Endothelial cell of umbilical vein (primary cell): ENCODE measurements at places on chromosomes 11 and 22. TPM values are rescaled to one million over a fixed set of nuclear protein-coding genes. Genes with fewer than 3 reads are reported as not detected.

GRCh38 chr11:113134626-113135025 is 173.4 kb downstream of the NCAM1 start:
- no peaks in the 10 kb centered on the region for H3K36me3 ChIP-seq
- no peak overlapping the region for H3K27ac ChIP-seq
- no peaks in the 10 kb centered on the region for H3K27me3 ChIP-seq
- no peak overlapping the region for H3K4me3 ChIP-seq

DNA sequence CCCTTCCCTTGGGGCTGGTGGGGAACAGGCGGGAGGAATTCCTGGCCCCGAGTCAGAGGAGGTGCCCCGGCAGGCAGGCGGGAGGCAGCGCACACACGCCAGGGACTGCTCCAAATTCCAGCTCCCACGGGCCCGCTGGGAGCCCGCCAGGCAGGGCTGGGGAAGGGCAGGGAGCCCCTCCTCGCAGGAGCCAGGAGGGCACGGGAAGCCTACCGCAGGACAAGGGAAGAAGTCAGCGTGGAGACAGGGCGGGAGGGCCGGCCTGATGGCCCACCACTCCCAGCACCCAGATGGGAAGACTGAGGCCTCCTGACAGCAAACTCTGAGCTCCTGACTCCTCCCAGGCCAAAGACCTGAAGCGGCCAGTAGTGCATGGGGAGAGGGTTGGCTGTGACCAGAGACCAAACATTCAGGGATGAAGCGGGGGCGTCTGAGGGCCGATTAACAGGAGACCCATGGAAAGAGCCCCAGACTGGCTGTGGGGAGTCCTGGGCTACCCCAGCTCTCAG is 22.4 kb downstream of the RPL3 start:
- H3K4me1 ChIP-seq, result peaks cover 18% of the 10 kb centered on the region
- no peak for DNase-seq
- H3K27ac ChIP-seq, result no peak overlapping the region
- no peaks in the 10 kb centered on the region for H3K36me3 ChIP-seq
- H3K27me3 ChIP-seq, result no peaks in the 10 kb centered on the region

DNA sequence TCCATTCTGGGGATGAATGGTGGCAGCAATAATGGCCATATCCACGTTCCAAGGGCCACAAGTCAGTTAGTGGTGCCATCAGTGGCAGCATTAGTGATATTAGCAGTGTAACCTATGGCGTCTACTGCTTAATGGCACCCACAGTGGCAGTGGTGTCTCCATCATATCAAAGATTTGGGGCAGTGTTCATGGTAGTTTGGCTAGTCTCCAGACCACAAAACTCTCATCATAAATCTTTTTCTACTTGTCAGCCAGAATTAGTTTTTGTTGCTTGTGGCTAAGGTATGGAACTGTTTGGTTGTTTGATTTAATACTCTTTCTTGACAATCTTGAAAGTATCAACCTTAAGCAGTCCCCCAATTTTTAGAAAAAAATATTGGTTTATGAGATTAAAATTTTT is 45.1 kb upstream of the DEUP1 start:
- no peak overlapping the region for H3K4me3 ChIP-seq
- H3K36me3 ChIP-seq, result no peaks in the 10 kb centered on the region
- no peaks in the 10 kb centered on the region for H3K4me1 ChIP-seq
- no peaks in the 10 kb centered on the region for H3K27me3 ChIP-seq
- DNase-seq, result no peak

DNA sequence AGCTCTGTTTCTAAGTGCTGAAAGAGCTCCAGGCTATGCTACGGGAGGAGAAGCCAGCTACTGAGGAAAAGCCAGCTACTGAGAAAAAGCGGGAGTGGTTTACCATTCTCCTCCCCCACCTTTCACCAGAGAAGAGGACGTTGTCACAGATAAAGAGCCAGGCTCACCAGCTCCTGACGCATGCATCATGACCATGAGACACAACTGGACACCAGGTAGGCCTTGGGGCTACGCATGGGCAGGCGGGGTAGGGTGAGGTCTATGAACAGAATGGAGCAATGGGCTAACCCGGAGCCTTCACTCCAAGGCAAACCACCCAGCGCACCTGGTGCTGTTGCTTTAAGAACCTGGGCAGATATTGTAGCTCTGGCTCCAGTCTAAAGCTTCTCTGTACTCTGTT is 1.1 kb downstream of the IL18BP start:
- H3K36me3 ChIP-seq, result peaks cover 44% of the 10 kb centered on the region
- H3K4me3 ChIP-seq, result no peak overlapping the region
- H3K27ac ChIP-seq, result no peak overlapping the region
- H3K4me1 ChIP-seq, result peaks cover 8% of the 10 kb centered on the region
- no peaks in the 10 kb centered on the region for H3K27me3 ChIP-seq
- DNase-seq, result no peak

CADM1 gene
- total RNA-seq, result 2.6 and 2.9 TPM in 2 replicates

DNA sequence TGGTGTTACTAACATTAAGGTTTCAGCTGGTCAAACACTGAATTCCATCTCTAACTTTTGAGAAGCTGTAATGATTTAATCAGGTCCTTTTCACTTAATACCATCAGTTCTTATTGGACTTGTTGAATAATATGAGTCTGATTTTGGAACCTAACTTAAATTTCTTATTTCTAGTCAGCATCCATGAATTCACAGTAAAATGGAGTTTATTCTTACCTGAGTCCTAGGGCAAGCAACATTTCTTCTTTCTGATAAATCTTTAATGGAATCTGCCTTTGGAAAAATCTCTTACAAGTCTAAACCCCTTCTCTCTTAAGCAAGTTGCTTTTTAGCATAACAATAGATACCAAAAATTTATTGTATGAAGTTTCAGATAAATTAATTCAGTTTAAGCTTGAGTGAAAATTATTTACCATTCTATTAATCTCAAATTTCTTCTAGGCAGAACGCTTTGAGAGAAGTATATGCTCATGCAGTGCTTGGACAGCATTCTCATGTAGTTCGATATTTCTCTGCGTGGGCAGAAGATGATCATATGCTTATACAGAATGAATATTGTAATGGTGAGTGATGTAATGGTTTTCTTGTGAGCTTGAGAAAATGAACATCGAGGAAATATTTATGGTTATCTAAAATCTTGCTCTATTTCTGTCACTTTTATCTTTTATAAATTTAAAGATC is 3.4 kb downstream of the WEE1 start:
- peaks cover 22% of the 10 kb centered on the region for H3K4me1 ChIP-seq
- DNase-seq, result peak; percentile 42
- peak overlapping the region; percentile 83 for H3K27ac ChIP-seq
- H3K4me3 ChIP-seq, result no peak overlapping the region

MS4A6A gene
- total RNA-seq, result 2.7 and 2.9 TPM in 2 replicates

INSC gene
- not detected in 2 replicates for total RNA-seq

DNA sequence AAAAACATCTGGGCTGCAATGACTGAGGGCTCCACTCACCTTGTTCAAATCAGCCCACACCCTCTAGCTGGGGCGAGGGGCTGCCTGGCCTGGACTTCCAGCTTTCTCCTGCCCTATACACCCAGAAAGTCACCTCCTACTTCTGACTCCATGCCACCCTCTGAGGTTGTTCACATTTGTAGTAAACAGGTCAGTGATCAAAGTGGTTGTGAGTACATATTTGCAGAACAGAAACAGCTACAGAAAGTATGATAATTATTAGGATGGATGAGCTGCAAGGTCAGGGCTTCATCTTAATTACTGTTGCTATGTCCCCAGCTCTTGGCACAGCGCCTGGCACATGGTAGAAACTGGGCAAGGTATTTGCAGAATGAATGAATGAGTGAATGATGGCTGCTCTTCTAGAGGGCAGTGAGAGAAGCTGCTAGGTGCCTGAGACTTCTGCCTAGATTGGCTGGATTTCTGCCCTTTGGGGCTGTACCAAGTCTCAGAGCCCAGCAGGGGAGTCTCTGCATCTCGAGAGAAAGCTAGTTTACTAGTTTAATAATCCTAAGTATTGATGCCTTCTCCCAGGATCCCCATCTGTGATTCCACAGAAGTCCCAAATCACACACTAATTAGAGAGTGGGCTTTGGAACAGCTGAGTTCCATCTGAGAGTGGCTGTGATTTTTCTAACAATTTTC is 36.0 kb downstream of the SYT13 start:
- no peak for DNase-seq
- H3K4me1 ChIP-seq, result no peaks in the 10 kb centered on the region
- H3K4me3 ChIP-seq, result no peak overlapping the region
- H3K27me3 ChIP-seq, result peaks cover 2% of the 10 kb centered on the region

SLC7A4 gene
- total RNA-seq, result not detected in 2 replicates

DNA sequence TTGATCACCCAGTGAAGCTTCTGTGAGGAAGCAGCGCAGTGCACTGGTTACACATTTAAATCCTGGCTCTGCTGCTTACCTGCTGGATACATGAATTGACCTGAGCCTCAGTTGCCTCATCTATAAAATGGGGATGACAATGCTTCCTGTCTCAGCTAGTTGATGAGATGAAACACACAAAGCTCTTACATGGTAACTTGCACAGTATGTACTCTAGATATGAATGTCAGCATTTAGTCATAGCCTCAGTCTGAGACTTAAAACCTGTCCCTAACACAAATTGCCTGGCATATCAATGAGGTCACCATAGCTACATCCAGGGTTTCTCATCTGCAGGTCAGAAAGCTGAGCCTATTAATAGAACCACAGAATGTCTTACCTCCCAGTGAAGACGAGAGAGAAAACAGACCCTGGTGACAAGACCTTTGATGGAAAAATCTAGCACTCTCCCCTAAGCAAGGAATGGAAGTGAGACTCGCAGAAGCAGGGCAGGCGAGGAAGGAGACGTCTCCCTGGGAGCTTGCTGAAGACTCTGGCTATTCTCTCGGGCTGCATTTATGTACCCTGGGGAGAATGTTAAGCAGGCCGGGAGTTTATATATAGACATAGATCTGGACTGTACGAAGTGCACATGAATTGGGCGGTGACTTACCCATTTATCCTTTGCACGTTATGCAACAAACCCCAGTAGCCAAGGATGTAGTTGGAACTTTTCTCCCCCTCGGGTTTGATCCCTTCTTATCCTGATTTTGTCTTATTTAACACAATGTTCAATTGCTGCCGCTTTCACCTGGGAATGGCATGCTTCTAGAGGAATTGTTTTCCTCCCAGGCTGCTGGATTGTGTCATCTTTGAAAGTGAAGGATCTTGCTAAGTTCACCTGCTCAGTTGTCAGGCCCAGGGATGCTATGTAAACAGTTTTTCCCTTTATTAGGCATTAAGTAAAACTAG is 18.0 kb downstream of the SDHAF2 start:
- no peaks in the 10 kb centered on the region for H3K27me3 ChIP-seq
- H3K4me1 ChIP-seq, result no peaks in the 10 kb centered on the region
- H3K36me3 ChIP-seq, result peaks cover 27% of the 10 kb centered on the region
- no peak overlapping the region for H3K4me3 ChIP-seq
- DNase-seq, result no peak
- no peak overlapping the region for H3K27ac ChIP-seq

DNA sequence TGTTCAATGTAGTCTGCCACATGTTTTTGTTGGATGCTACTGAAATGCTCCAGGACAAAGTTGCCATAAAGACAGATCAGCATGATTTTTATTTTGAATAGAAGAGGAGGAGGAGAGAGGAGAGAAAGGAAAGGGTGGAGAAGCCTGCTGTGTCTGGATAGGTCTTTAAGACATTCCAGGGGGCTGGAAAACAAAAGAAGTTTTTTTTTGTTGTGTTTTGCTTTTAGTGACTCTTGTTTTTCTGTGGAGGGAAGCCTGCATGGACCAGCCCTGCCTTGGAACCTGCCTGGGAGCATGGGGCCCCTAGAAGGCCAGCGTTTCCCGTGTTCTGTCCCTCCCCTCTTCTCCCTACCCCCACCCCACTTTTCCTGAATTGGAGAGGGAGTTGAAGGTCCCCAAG is 2.3 kb downstream of the TSPAN18 start:
- H3K27me3 ChIP-seq, result no peaks in the 10 kb centered on the region
- H3K27ac ChIP-seq, result no peak overlapping the region
- no peak overlapping the region for H3K4me3 ChIP-seq
- DNase-seq, result peak; percentile 48
- peaks cover 35% of the 10 kb centered on the region for H3K4me1 ChIP-seq

POTEH gene
- not detected in 2 replicates for total RNA-seq

DNA sequence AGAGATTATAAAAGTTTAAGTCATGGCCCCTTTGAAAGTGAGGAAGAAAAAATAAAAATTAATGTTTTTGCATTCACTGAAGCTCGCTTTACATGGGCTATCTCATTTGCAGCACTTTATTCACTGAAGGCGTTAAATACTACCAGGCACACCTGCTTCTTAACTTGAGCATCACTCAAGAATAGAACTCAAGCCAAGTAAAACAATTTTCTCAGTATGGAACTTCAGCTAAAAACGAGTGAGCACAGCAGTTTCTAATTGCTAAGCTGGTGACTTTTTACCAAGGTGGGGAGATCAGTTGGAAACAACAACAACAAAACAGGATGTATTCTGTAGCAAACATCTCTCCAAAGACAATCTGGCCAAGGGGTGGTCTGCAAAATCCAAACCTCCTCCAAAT is 405.6 kb downstream of the RAB38 start:
- no peaks in the 10 kb centered on the region for H3K36me3 ChIP-seq
- H3K4me1 ChIP-seq, result no peaks in the 10 kb centered on the region
- no peaks in the 10 kb centered on the region for H3K27me3 ChIP-seq
- H3K27ac ChIP-seq, result no peak overlapping the region
